Activated CD8-positive, alpha-beta memory T cell treated with anti-CD3 and anti-CD28 coated beads for 24 hours (primary cell): ENCODE measurements at places on chromosomes 12 and 14.

DNA sequence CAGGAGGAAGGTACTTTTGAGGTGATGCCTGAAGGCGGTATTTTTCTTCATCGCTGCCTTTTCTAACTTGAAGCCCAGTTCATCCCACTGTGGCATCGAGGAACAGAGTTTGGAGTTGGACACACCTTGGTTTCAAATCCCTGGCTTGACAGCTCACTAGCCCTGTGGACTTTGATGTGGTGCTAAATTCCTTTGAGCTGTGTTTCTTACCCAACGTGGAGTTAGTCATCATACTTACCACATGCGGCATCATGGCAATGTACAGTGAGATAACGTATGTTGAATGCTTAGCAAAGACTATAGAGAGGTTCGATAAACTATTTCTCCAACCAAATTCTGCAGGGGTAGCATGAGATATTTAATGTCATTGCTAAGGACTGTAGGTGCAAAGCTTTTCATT lies 3.4 kb downstream of the PLEKHG3 start:
- DNase-seq: no peak

DNA sequence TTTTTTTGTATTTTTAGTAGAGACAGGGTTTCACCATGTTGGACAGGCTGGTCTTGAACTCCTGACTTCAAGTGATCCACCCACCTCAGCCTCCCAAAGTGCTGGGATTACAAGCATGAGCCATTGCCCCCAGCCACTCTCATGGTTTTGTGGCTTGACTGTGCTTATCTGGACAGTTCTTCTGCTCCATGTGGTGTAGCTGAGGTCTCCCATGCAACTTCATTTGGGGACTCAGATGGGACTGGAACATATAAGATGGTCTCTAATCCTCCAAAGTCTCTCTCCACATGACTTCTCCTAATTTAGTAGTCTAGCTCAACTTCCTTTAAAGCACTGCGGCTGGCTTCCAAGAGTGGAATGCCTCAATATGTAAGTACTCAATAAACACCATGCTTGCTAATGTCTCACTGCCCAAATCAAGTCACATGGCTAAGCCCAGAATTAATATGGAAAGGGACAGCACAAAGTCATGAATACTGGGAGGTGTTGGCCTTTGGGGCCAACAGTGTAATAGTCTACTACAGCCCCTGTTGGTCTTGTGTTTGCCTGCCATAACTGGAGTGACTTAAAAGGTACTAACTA lies 7.4 kb downstream of the INHBC start:
- DNase-seq: no peak

DNA sequence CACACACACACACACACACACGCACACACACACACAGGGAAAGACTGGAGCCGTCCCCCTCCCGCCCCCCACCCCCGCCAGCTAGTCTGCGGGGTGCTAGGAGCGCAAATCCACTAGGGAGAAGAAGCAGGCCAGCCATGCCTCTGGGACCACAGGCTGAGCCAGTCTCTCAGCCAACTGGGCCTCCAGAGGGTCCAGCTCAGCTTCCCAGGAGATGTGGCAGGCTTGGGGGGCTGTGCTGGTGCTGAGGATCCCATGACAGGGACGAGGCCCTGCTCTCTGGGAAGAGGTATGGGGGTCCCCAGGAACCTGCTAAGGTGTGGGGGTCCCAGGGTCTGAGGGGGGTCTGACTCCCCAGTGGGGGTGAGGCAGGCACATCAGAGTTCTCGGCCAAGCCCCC lies 133.5 kb downstream of the NCOR2 start:
- DNase-seq: no peak

- DNase-seq: no peak
Measured at GRCh38 chr14:47785058-47785457, 109.7 kb upstream of the MDGA2 start.
